ENCODE measurements at places on chromosomes 7 and 10.
A peak's percentile ranks its signal among the peaks of the same experiment; 100 is the strongest.

DNA sequence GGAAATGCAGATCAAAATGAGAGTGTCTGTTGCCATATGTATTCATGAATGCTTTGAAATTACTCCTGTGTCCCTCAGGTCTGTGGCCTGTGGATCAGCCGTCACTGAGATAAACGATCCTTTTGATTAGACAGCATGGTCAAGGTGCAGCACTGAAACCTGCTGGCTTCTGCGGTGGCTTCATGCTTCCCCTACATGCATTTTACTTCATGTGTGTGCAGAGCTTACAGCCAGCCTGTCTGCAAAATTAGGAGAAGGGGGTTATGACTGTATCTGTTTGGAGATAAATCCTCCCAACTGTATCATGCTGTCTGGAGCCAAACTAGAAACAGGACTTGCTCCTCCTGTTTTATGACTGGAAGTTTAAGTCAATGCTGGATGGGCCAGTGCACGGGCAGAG, 71.0 kb upstream of the PLPP4 start:
- no peak for DNase-seq

DNA sequence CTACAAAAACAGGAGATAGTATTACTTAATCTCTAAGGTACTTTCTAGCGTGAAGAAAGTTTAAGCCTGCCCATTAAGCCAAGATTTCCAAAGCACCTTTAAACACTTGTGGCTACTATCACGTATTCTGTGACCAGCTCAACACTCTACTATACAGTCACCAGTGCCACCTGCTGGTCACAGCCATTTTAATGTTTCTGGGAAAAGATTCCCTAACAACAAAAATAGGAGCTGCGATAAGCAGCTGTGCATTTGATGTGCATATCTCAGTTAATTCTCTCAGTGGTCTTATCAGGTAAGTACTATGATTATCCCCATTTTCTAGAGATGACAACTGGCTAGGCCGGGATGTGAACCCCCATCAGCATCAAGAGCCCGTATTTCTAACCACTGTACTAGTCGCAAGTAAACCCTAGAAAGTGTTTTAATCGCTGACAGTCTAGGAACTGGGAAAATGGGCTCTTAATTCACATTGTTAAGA, 860 bp downstream of the SEC31B start:
- DNase-seq, result peak; percentile 26

GRCh38 chr10:120573355-120573754, 116.3 kb downstream of the PLPP4 start:
- no peak for DNase-seq

GRCh38 chr10:32244421-32245207, 102.3 kb downstream of the EPC1 start:
- no peak for DNase-seq

GRCh38 chr10:104359811-104360210, 6.2 kb downstream of the CFAP58 start:
- no peak for DNase-seq

DNA sequence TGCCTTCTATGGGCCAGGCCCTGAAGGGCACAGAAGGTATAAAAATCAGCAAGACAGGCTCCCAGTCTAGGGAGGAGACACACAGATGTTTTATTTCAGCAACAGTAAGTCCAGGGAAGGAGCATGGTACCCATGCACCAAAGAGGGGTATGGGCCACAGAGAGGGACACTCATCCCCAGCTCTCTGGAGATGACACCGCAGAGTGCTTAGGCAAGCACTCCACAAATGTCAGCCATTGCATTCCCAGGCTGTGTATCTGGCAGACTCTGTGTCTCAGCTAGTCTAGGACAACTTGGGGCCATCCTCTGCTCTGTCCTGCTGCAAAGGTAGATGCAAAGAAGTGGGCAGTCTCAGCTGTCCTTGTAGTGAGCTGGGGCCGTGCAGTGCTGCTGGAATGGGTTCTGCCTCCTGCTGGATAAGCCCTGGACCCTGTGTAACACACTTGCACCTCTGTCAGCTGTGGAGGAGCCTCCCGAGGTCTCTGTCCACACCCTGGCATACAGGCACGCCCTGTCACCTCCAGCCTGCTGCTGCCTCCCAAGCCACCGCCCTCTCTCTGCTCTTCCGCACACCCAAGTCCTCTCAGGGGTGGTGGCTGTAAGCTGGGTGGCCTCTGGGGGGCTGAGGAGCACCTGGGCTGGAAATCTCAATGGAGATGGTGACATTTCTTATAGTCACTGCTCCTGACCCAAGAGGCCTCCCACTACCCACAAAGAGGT, 57.6 kb downstream of the VOPP1 start:
- DNase-seq, result no peak

DNA sequence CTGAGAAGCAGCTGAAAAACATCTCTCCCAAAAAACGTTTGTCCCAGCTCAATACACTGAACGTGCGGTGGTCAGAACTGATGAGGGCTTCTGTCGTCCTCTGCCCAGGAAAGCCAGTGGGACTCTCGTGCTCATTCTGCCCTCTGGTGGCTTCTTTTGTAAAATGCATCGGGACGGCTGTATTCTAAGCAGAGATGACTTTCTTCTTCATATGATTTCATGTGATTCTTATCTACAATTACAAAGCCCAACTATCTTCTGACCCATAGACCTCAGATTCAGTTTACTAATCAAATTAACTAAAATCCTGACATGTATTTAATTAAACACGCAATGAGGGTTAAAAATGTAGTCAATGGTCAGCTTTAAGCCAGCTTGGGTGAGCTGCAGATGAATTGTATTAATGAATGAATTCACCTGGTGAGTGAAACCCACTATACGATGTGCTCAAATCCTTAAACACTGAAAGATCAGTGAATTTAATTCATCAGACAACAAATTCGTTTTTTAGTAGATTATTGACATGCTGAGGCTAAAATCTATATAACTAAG, 117.6 kb upstream of the FAM204A start:
- peak; percentile 9 for DNase-seq

DNA sequence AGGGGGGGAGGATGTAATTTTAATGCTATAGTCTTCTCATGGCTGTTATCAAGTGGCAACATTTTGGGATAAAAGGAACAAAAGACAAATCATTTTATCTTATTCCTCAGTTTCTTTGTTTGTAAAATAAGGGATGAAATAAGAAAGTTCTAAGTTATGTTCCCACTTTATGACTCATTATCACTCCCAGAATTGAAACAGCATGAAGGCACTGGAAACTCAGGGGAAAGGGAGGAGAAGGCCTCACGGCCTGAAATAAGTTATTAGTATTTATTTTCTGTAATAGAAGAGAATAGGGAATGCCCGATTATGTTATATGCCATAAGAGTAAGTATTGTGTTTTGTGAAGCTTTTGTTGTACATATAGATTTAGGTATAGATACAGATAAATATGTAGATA, 85.0 kb upstream of the NAMPT start:
- DNase-seq, result no peak

DNA sequence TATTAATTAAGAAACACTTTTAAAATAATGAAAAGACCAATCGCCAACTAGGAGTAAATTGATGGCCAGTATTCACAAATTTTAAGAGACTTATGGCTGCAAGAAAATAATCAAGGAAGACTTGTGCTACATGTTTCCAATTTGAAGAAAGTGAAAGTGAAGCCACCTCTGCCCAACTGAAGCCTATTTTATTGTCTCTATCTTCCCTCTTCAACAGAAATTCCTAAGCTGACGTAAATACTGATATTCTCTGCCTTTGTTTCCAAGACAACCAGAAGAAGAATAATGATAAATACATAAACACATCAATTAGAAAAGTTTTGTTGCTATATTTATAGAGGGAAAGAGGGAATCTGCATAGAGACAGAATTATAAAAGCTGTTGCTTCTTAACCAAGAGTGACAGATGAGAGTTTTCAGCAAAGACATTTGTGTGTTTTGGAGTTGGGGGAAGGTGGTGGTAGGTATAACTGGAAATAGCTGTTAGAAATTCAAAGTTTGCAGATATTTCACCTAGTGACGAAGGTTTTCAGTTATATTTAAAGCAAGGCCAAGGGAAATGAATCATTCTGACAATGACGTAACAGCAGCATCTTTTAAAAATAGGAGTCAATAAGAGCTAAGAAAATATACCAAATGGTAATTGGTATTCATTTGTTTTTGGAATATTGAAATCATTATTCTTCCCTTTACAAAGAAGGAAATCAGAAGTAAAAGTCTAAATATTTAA, 576.6 kb upstream of the SORCS1 start:
- DNase-seq, result no peak

- DNase-seq, result no peak
Measured at GRCh38 chr7:4919969-4920766, 36.7 kb upstream of the RADIL start.

DNA sequence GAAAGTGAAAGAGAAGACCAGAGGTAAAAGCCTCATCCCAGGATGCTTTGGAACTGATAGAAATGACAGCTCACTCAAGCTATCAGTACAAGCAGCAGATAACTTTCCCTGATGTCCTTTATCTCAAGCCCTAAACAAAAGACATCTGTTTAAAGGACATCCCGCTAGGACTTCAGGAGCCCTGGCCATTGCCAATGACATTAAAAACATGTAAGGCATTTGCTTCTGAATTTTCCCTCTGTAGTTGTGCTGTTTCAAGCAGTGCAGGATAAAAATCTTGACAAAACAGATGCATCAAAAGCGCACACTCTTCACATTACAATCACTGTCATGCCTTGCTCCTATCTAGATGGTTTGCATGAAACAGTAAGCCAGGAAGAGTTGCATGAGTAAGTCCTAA, 159.8 kb downstream of the AOAH start:
- no peak for DNase-seq

- no peak for DNase-seq
Measured at GRCh38 chr7:8491106-8491505, 57.7 kb downstream of the NXPH1 start.

GRCh38 chr10:127892743-127893142, at the start of gene CLRN3:
CLRN3 (minus strand) TSS chr10:127892941; CDS start chr10:127892784, 157 bp downstream.
- no peak for DNase-seq

- peak; percentile 7 for DNase-seq
Measured at GRCh38 chr7:44846816-44847508, 925 bp downstream of the H2AZ2 start.

DNA sequence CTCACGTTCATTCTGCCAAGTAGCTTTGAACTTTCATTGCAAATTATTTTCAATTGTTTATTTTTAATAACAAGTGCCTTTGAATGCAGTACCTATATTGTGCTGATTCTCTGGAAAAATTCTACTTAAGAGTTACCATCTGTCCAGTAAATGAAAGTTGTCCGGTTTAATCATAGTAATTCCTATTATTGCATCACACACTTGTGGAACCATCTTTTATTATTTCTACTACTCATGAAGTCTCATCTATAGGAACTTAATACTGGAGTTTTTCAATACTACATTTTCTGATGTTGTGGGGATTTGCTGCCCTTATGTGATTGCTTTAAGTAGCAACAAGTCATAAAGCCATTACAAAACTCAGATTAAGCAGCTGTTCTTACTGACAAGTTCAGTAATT, 16.5 kb upstream of the SKAP2 start:
- DNase-seq, result no peak

DNA sequence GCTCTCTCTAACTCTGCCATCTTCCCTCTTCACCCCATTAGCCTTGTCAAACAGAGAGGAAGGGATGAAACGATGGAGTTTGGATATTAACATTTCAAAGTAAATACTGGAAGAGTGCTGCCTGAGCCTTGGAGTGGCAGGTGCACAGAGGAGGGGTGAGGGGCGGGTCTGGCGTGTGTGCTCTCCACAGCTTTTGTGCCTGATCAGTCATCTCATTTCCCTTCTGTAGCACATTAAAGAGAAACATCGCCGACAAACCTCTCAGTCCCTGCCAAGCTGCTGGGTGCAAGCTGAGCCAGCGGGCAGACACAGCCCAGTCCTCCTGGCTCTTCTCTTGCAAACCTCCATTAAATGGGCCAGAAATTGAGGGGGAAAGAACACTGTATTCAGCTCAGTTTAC, 76.2 kb downstream of the SLIT1 start:
- DNase-seq, result no peak

GRCh38 chr7:82172017-82172416, 271.6 kb downstream of the CACNA2D1 start:
- DNase-seq, result no peak

GRCh38 chr10:43899224-43899959, 250.7 kb upstream of the ZNF32 start:
- no peak for DNase-seq

GRCh38 chr7:52995676-52996075, 39.8 kb upstream of the POM121L12 start:
- DNase-seq, result no peak

DNA sequence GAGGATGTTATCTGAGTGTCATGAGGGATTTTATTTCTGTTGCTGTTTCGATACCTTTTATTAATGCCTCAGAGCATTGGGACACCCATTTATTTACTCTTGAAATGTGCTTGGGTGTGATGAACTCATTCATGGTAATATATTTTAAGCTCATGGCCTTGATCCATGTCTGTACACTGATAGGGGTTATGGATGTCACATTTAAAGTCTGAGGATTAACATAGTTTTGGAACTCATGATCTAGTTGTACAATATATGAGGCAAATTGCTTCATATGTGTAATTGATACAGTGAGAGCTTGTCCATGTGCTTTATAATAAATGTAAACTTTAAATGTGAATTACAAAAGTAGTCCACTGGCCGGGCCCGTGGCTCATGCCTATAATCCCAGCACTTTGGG, 23.0 kb upstream of the ZRANB1 start:
- no peak for DNase-seq

DNA sequence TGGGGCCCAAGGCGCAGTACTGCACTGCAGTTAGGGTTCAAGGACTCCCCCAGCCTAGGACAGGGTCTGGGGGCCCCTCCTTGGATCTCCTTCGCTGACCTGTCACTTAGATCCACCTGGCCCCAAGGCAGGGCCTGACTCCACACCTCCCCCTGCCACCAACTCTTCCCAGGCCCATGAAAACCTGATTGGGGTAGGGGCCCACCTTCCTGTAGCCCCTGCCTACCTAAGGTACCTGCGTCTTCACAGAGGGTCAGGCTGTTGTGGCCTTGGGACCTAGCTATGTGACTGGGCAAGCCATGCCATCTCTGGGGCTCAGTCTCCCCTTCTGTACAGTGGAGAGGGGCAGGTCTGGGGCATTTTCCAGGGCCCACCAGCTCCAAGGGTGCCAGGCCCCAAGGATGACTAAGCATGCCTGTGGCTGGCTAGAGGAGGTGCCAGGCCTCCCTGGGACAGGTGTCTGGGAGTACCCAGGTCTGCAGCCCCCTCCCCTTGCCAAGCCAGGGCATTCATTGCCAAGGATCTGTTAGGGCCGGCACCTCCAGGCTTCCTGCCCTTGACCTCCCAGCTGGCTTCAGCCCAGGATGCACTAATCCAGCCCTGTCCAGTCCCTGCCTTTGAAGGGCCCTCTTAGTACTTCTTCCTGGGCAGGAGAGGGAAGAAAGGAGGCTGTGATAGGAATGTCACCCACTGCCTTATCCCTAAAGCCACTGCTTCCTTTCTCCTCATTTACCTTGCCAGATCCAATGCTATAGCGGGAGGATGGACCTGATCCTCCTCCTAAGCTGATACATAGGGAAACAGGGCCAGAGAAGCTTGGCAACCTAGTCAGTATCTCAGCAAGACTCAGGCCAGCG, 1.3 kb downstream of the LIMK1 start:
- no peak for DNase-seq

- no peak for DNase-seq
Measured at GRCh38 chr10:109259293-109259692, 664.0 kb downstream of the XPNPEP1 start.

Measured in activated T-helper 9 cell treated with anti-CD3 and anti-CD28 coated beads, Interleukin-2, amount 50 U/mL, for 16 hours (primary cell).